ELR (cell line): ENCODE measurements at places on chromosomes 11 and 22.

GRCh38 chr11:120571476-120571875 lies 59.9 kb downstream of the GRIK4 start:
- no peak for DNase-seq

GRCh38 chr11:12287009-12287373 lies 90.4 kb upstream of the PARVA start:
- DNase-seq = peak; percentile 95

DNA sequence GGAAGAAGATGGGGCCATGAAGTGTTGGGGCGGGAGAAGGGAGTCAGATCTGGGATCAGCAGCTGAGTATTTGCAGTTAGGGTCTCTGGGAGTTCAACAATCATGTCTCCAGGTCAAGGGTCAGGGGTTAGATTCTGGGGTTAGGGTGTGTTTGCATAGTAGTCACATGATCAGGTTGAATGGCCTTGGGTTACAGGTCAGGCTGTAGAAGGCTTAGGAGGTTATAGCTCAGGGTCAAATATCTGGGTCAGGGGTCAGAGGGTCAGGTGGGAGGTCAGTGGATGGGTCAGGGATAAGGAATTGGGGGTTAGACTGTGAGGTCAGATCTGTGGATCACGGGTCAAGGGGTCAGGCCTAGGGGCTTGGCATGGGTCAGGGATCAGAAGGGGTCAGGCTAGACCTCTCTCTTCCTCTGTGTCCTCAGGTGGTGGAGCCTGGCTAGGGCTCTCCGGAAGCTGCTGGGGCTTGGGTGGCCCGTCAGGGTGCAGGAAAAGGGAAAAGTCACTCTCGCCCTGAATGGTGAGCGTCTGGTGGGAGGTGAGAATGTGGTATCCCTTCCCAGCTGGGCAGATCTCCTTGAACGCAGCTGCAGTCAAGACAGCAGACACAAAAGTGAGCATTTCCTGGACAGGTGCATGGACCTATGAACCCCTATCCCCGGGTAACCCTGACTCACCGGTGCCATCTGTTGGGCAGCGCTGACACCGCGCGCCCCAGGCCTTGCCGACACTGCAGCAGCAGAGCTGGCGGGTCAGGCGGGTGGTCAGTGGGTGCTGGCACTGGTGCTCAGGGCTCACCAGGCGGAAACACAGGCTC lies 6.4 kb downstream of the LTBP3 start:
- DNase-seq = peak; percentile 52

DNA sequence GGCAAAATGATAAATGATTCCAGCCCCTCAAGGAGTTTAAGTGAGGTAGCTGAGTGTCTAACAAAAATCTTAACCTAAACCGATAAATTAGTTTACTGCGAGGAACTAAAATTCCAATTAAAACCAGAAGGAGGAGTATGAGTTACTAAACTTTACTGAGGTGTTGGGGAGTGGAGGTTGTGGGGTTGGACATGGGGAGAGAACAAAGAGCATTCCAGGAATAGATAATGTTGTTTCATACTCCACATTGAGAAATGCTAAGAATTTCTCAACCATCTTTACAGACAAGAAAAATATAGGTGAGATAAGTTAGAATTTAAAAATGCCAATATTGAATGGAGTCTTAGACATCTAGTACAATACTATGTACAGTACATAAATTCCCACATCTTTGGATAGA lies 488.6 kb downstream of the METTL15 start:
- DNase-seq = no peak

GRCh38 chr22:21904250-21904789 lies 36.9 kb upstream of the MAPK1 start:
- DNase-seq = no peak

DNA sequence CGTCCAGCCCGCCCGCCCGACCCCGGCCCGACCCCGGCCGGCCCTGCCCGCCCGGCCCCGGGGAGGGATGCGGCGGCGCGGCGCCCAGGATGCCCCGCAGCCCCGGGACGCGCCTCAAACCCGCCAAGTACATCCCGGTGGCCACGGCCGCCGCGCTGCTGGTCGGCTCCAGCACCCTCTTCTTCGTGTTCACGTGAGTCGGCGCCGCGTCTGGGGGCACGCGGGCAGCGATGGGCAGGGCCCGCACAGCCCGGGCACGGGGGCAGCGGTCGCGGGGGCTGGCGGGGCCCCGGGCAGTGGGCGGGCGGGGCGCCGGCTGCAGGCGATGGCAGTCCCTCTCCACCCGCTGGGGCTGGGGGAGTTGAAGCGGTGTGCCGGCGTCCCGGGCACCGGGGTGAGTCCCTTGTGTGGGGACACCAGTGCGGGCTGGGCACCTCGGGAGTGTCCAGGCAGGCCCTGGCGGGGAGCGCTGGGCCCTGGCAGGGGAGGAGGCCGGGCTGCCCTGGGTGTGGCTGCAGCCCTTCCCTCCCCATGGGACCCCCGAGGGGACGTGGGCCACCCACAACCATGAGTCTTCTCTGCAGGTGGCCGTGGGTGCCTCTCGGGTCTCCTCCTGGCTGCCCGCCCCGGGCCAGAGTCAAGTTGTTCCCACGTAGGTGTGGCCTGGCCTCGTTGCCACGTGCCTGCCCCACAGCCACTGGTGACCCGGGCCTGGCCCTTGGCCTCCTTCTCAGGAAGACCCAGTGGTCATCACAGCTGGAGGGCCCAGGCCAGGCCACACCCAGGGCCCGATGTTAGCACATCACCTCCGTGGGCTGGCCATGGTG lies 468 bp downstream of the ZDHHC8 start:
- DNase-seq = peak; percentile 40

GRCh38 chr11:7936615-7937014 lies 4.9 kb downstream of the OR10A3 start:
- no peak for DNase-seq

- DNase-seq = no peak
Measured at GRCh38 chr22:46019351-46019750, 42.4 kb upstream of the WNT7B start.

GRCh38 chr11:44506375-44507016 lies 59.0 kb upstream of the CD82 start:
- DNase-seq = peak; percentile 18

DNA sequence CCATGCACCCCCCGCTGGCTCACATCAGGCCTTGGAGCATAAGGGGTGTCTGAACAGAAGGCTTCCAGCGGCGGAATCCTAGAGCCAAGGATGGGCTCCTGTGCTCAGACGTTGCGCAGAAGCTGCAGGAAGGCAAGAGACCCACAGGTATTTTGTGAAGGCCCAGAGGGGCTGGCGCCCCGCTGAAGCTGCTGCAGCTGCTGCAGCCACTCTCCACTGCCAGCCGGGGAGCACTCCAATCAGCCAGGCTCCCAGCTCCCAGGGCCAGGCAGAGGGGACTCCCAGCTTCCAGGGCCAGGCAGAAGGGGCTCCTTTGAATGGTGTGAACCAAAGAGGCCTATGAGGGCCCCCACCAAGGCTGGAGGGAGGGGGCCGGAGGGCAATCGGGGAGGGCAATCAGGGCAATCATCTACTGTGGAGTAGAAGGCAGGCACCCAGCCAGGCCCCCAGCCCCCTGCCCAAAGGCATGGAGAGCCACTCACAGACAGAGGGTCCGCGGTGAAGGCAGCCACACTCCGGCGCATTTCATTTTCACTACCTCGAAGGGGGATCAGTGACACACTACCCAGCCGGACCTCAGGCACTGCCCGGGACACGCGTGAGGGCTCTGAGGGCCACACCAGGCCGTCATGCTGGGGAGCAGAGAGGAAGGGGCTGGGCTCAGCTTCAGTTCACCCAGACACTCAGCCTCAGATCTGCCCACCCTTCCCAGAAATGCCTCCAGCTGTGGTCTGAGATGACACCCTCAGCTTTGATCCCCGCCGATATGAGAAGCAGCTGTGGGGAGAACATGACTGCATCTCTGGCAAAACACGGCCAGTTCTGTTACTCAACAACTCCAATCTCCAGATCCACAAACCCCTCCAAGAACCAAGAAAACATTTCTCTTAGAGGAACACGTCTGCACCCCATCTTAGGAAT lies 11.6 kb upstream of the PDE2A start:
- DNase-seq = no peak
